ENCODE measurements at places on chromosomes 13 and 19.

DNA sequence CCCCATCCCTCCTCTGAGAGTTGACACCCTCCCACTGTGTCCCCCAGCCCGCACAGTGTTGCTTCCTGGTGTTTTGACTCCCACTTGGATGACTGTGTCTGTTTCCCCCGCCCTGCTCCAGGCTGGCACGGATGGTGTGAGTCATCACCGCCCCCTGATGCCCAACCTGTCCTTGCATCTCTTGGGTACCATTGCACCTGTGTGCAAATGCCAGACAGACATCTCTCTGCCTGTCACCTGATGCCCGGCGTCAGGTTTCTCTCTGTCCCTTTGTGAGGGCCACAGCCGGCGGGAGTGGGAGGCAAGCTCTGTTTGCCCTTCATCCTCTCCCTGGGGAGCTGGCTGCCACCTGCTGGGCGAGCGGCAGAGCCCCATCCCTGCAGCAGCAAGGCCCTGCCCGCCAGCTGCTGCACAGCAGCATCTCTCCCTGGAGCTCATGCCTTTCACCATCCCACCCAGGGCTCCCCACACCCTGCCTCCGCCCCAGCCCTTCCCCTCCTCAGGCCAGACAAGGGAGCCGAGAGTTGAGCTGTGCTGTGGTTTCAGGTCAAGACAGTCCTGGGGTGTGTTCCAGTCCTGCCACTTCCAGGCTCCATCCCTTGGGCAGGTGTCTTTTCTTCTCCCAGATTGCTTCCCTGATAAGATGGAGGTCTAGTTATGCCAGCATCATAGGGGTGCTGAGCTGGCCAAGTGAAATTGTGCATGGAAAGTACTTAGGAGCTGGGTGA lies 29.7 kb downstream of the NKPD1 start:
- DNase-seq: no peak

- no peak for DNase-seq
Measured at GRCh38 chr19:13401388-13401787, 104.9 kb downstream of the CACNA1A start.

GRCh38 chr13:47794963-47795362 lies 206.1 kb downstream of the SUCLA2 start:
- no peak for DNase-seq

DNA sequence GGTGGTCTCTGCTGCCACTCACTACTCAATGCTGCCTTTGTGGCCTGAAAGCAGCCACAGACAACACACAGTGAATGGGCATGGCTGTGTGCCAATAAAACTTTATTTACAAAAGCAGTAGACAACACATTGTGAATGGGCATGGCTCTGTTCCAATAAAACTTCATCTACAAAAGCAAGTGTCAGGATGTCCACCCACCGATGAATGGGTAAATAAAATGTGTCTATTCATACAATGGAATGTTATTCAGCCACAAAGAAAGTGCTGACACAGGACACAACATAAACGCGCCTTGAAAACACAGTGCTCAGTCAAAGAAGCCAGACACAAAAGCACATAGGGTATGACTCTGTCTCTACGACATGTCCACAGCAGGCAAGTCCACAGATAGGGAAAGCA lies 20.1 kb downstream of the ZSCAN5A start:
- DNase-seq: no peak

DNA sequence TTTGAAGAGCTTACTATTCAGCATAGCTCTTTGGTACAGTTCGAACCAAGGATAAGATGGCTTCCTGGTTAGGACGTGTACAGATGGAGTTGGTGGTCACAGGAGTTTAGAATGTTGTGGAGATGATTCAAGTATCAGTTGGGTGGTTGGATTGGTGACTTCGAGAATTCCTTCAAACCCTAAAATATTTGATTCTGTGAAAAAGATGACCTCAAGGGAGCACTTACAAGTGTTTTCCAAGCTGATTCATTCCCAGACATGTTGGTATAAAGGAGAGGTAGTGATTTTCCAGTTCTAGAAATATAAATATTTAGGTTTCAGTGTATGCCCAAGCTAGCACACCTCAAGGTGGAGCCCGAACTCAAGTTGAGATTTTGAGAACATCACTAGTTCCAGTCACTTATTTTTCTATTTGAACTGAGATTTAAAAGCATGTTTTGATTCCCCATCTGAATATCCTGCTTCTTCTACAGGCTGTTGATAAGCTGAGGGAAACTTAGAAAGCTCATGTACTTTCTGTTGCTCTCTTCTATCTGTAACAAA lies 306.1 kb downstream of the DCT start:
- no peak for DNase-seq

DNA sequence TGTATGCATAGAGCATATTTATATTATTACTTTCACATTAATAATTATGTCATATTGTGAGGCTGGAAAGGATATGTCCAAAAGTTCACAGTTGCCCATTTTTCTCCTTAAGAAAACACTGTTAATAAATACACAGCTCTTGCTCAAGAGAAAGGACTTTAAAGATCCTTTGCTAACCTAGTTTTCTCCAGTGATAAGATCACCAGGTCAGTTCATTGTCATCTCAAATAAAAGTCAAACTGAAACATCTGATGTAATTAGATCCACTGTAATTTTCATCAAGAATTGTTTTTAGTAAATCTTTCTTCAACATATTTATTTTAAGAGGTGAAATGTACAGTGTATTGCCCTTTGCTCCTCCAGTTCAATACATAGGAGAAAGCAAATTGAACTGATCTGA lies 82.8 kb upstream of the KLHL1 start:
- no peak for DNase-seq

DNA sequence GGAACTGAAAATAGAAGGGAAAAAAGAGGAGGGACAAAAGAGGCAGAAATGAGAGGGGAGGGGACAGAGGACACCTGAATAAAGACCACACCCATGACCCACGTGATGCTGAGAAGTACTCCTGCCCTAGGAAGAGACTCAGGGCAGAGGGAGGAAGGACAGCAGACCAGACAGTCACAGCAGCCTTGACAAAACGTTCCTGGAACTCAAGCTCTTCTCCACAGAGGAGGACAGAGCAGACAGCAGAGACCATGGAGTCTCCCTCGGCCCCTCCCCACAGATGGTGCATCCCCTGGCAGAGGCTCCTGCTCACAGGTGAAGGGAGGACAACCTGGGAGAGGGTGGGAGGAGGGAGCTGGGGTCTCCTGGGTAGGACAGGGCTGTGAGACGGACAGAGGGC lies at the start of gene CEACAM5:
CEACAM5 (plus strand) TSS at position 146 of the 400 bp plus-strand sequence; CDS start at position 252, 106 bp downstream.
- DNase-seq: no peak

- DNase-seq: no peak
Measured at GRCh38 chr13:94327318-94327717, 152.2 kb downstream of the DCT start.

- DNase-seq: no peak
Measured at GRCh38 chr13:107730813-107731212, 484.5 kb downstream of the LIG4 start.

DNA sequence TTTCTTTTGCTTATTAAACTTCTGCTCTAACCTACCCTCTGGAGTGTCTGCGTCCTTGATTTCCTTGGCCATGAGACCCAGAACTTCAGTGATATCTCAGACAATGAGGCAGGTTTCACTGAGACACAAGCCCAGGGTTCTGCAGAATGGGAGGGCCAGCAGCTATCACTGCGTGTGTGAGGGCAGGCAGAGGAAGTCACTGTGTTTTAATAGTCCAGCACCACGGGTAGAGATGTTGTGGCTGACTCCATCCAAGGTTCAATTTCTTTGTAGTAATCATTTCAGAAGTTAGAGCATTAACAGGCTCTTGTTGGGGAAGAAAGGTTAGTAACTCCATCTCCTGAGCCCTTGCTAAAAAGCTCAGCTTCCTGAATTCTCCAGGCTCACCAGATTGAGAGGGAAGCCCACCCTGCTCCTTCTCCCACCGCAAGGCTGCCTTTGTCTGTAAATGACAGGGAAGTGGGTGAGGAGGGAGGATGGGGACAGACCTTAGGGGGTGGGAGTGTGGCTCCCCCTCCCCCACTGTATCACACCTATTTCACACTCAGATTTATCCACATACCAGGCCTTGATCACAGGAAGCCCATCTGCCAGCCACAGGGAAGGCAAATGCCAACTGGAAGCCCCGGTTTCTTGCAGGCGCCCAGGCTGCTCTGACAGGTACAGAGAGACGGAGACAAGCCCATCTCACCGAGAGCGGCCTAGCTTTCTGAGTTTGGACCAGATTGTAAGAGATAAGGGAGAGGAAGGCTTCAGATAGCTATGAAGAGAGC lies 2.1 kb downstream of the C19orf12 start:
- no peak for DNase-seq

DNA sequence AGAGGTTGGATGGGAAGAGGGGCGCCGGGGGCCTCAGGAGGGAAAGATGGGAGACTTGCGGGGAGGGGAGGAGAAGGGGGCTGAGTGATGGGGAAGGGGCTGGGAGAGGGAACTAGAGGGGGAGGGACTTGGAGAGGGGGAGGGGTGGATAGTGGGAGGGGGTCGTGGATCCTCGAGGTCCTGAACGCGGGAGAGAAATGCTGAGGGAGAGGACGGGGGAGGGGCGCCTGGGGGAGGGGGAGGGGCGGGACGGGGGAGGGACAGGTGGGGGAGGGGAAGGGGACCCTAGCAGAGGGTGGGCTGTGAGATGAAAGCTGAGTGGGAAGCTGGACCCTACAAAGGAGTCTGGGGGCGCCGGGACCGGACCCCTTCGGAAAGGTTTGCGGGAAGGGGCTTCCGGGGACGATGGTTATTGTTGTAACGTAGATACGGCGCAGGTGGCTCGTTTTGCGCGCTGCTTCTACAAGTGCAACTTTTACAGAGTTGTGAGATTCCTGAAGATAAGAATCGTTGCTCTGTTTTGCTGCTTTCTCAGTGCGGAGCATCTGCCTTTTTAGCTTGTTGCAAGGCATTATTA lies 418 bp downstream of the ZNF444 start:
- no peak for DNase-seq

DNA sequence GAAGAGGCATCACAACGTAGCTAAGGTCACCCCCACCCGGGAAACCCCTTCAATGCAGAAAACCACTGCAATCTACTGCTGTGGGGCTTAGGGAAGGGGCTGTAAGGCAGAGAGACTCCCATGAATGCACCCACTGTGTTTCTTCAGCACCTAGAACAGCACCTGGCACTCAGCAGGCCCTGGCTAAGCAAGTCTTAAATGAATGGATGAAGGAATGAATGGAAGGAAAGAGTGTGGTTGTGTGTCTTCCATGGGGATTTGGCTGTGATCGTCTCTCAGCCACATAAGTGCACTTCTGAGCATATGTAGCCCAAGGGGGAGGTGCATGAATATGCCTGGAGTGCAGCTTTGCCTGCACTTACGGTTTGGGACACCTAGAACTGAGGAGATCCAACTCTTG lies 2.9 kb downstream of the CCDC159 start:
- DNase-seq: no peak

DNA sequence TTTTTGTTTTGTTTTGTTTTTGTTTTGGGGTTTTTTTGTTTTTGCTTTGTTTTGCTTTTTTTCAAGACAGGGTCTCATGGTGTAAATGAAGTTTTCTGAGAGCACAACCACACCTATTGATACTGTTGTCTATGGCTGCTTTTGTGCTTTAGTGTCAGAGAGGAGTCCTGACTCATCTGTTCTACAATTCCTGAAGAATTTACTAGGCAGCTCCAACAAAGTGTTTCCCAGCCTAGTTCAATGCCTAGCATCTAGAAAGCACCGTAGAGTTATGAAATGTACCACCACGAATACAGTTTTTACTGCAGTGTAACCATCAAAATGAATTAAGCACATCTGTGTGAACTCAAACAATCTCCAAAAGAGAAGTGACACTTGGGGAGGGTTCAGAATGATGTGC lies 21.2 kb downstream of the SAFB start:
- DNase-seq: no peak

DNA sequence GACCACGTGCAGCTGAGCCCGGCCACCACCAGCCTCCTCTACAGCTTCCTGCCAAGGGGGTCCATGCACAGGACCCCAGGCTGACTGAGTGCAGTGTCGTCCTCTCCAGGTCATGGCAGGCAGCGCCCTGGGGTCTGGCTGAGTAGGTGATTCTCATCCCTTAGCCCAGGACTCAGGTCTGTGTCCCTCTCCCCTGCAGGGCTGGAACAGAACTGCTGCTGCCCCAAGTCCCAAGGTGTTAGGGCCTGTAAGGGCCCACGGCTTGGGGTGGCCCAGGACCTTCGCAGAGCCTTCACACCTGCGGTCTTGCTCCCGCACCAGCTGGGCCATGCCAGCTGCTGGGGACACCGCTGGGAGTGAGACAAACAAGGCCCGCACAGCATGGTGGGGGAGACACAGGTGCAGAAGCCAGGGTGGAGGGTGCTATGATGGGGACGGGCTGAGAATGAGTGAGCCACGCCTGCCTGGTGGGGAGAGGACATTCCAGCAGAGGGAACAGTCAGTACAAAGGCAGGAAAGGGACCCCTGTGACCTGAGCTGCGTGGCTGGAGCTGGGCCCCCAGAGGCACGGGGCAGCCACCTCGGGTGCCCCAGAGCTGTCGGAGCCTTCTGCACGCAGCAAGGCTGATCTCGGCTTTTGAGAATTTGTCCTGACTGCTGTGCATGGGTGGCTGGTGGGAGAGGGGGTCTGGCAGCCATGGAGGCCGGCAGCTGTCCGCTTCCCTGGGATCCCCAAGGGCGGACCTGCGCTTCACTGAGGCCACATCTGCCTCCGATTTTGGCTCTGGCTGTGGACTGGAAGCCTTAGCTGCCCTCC lies 11.9 kb downstream of the PLEKHF1 start:
- DNase-seq: no peak

DNA sequence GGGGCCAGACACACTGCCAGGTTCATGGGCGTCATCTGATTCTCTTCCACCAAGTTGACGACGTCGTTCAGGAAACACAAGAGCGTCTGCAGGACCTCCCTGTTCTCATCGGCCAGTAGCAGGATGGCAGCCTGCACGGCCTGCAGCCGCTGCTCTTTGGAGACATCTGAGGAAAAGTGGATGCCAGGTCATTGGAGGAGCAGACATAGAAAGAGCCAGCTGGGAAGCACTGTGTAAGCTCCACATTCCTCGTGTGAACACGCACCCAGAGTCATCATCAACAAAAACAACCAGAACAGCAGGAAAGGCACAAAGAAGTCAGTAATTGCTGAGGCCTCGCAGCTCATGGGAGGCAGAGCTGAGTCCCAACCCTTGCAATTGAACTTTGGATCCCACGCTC lies 96.5 kb downstream of the KL start:
- no peak for DNase-seq

DNA sequence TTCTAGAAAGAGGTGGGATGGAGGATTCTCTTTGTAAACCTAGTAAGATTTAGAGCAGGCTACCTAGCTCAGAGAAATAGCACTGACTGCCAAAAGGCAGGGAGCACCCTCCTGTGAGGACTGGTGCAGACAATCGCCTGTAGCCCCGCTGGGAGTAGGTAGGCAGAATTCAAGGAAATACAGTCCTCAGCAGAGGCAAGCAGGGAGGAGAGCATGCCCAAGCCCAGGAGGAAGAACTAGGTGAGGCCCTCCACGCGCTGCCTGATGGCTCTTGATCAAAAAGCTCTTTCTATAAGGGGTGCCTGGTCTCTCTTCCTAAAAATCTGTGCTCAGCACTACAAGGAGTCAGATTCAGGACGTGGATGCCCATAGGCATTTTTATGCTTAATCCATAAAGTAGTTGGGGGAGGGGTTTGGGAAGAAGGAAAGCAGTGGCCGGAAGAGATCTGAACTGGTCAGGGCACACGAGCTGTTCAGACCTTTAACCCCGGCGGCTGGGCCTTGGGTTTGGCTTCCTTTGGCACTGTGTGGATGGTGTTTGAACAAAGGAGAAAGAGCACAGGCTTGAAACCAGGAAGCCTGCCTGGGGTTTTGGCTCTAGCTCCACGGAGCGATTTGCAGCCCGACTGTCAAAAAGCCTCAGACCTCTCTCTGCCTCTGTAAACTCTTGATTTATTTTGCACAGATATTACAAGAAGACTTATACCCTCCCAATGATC lies 320.6 kb downstream of the FOXO1 start:
- DNase-seq: no peak

- no peak for DNase-seq
Measured at GRCh38 chr13:92390217-92390616, 836.4 kb upstream of the GPC6 start.

GRCh38 chr13:110907951-110908898 lies 6.6 kb downstream of the ANKRD10 start:
- DNase-seq: no peak
